Activated CD4-positive, alpha-beta T cell treated with anti-CD3 and anti-CD28 coated beads, Interleukin-2, amount 10 ng/mL, durations not matched to agents 24 days and 14 days (primary cell): ENCODE measurements at places on chromosomes 16 and 17. TPM values are rescaled to one million over a fixed set of nuclear protein-coding genes. Genes with fewer than 3 reads are reported as not detected.

- H3K27ac ChIP-seq: no peak overlapping the region
- no peak overlapping the region for H3K4me3 ChIP-seq
These were observed 594 bp upstream of the ABCA6 start for GRCh38 chr17:69142175-69142802.

DNA sequence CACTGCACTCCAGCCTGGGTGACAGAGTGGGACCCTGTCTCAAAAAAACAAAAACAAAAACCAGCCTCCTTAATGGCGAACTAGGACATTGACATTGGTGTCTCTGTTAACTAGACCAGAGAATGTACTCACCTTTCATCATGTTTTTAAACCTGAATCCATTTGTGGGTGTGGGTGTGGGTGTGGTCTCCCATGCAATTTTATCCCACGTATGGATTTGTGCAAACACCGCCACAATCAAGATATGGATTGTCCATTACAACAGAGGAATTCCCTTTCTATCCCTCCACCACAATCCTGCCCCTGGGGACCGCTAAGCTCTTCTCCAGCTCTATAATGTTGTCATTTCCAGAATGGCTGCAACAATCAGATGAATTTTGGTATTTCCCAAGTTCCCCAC lies 49.9 kb downstream of the DNAH17 start:
- no peaks in the 10 kb centered on the region for H3K36me3 ChIP-seq
- H3K27me3 ChIP-seq: no peaks in the 10 kb centered on the region
- no peak for DNase-seq
- H3K4me3 ChIP-seq: no peak overlapping the region
- no peak overlapping the region for H3K27ac ChIP-seq

GRCh38 chr17:81206166-81206565 lies 16.6 kb downstream of the CEP131 start:
- no peak for DNase-seq
- H3K4me1 ChIP-seq: peaks cover 3% of the 10 kb centered on the region
- H3K4me3 ChIP-seq: no peak overlapping the region
- no peak overlapping the region for H3K27ac ChIP-seq

Gene OSGIN1
- 0.72 and 1.3 TPM in 2 replicates for total RNA-seq

Gene KSR1
- 104 TPM in 2 replicates for total RNA-seq
